ENCODE measurements at places on chromosomes 6 and 20. TPM values are rescaled to one million over a fixed set of nuclear protein-coding genes. Genes with fewer than 3 reads are reported as not detected.

PHIP gene
- total RNA-seq, result 15.3 TPM

AGER gene
- 0.85 TPM for total RNA-seq

ESR1 gene
- total RNA-seq, result 1.5 TPM

HLA-DRB1 gene
- 49.4 TPM for total RNA-seq

KIAA1755 gene
- total RNA-seq, result 2.4 TPM

MOG gene
- total RNA-seq, result not detected

LGSN gene
- not detected for total RNA-seq

HNF4A gene
- total RNA-seq, result 0.13 TPM

ENPP1 gene
- 1.7 TPM for total RNA-seq

CDS2 gene
- total RNA-seq, result 18.1 TPM

KCNK15 gene
- 0.19 TPM for total RNA-seq

BYSL gene
- 30.6 TPM for total RNA-seq

MOXD1 gene
- total RNA-seq, result 0.32 TPM

GRCh38 chr20:36574366-36575135, 1.2 kb downstream of the TGIF2 start:
- peak overlapping the region; percentile 76 for H3K27ac ChIP-seq
- H3K4me3 ChIP-seq, result peak overlapping the region; percentile 82
- peak; percentile 65 for DNase-seq
- H3K36me3 ChIP-seq, result no peaks in the 10 kb centered on the region
- H3K4me1 ChIP-seq, result peaks cover 9% of the 10 kb centered on the region

DNA sequence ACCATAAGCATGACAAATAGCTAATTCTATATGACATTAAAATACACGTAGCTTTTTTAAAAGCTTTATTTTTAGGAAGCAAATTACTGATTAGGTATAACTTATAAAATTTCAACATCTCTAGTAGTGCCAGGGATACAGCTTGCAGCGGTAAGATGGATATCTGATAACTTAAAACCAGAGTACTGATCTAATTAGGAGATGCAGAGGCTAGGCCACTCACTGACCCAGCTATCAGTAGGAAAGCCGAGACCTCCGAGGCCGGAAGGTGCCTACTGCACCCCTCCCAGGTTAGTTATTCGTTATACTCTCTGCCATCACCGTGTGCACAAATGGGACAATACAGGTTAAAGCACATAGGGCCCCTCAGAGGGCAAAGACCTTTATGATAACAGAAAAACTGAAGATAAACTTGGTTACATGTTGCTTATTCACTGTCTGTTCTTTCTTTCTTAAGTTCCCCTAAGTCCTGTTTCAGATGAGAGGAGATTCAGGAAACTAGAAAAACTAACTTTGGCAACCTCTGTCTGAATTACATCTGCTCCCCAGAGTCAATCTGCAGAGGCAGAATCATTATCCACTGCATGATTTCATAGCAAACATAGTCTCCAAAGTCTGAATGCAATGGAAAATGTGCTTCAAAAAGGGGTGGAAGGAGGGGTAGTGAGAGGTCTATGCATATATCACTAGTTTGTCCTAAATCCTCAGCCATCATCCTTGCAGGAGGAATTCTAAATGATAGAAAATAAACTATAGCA, 60.8 kb downstream of the RIPOR2 start:
- no peaks in the 10 kb centered on the region for H3K27me3 ChIP-seq
- peaks cover 3% of the 10 kb centered on the region for H3K4me1 ChIP-seq
- no peaks in the 10 kb centered on the region for H3K36me3 ChIP-seq
- H3K27ac ChIP-seq, result no peak overlapping the region
- H3K4me3 ChIP-seq, result no peak overlapping the region

DNA sequence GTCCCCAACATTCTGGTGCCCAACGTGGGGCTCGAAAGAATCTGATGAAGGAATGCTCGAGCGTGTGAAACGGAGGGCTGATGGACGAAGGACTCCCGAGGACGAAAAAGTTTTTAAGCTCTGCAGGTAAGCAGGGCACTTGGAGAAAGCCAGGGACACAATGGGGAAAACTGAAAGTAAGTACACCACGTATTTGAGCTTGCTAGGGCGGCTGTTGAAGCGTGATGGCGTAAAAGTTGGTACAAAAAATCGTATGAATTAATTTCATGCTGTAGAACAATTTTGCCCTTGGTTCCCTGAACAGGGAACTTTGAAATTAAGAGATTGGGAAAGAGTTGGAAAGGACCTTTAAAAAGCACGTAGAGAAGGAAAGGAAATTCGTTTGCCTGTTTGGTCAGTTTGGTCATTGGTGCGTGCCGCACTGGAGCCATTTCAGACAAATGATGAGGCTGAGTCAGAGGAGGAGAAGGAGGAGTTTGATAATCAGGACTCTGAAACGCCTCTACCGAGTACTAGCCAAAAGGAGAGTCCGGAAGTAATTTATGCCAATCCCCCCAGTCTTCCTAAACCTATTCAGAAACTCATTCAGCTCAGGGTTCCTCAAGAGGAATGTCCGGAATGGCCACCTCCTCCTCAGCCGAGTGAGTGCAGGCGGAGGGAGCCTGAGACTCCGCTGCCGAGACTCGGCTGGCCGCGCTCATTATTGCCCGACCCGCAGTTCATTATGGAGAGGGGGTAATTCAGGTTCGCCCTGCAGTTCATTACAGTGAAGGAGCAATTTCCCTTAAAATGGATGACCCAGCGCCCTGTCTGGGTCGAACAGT, 59.2 kb upstream of the PRSS16 start:
- H3K27me3 ChIP-seq, result no peaks in the 10 kb centered on the region
- H3K36me3 ChIP-seq, result no peaks in the 10 kb centered on the region
- H3K4me1 ChIP-seq, result peaks cover 4% of the 10 kb centered on the region
- H3K27ac ChIP-seq, result peak overlapping the region; percentile 71
- DNase-seq, result peak; percentile 48

- H3K4me1 ChIP-seq, result no peaks in the 10 kb centered on the region
- no peak overlapping the region for H3K4me3 ChIP-seq
- DNase-seq, result no peak
- no peaks in the 10 kb centered on the region for H3K36me3 ChIP-seq
Measured at GRCh38 chr20:55151171-55151570, 675.8 kb downstream of the DOK5 start.

- no peaks in the 10 kb centered on the region for H3K4me1 ChIP-seq
- no peak overlapping the region for H3K27ac ChIP-seq
- no peak for DNase-seq
- H3K4me3 ChIP-seq, result peak overlapping the region; percentile 59
Measured at GRCh38 chr6:97669191-97670031, 386.4 kb upstream of the MMS22L start.

DNA sequence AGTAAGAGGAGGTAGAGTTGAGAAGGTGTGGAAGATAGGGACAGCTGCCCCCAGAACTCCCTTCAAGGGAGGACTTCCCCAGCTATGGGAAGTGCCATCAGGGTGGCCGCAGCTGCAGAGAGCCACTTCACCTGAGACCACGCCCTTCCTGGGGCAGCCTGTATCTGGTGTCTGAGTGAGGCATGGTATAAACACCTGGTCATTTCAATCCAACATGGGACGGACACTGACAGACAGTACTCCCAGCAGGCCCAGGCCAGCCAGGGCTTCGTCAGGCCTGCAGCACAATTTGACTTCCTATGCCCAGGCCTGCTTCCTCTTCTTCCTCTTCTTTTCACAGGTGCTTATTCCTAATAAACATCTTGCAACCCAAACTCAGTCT, 4.5 kb downstream of the SOX12 start:
- H3K4me3 ChIP-seq, result no peak overlapping the region
- no peaks in the 10 kb centered on the region for H3K36me3 ChIP-seq
- no peaks in the 10 kb centered on the region for H3K27me3 ChIP-seq
- H3K27ac ChIP-seq, result no peak overlapping the region
- H3K4me1 ChIP-seq, result no peaks in the 10 kb centered on the region

- H3K4me3 ChIP-seq, result no peak overlapping the region
- no peaks in the 10 kb centered on the region for H3K27me3 ChIP-seq
- peaks cover 6% of the 10 kb centered on the region for H3K36me3 ChIP-seq
- peaks cover 22% of the 10 kb centered on the region for H3K4me1 ChIP-seq
Measured at GRCh38 chr20:17678295-17678694, 3.7 kb downstream of the RRBP1 start.

DNA sequence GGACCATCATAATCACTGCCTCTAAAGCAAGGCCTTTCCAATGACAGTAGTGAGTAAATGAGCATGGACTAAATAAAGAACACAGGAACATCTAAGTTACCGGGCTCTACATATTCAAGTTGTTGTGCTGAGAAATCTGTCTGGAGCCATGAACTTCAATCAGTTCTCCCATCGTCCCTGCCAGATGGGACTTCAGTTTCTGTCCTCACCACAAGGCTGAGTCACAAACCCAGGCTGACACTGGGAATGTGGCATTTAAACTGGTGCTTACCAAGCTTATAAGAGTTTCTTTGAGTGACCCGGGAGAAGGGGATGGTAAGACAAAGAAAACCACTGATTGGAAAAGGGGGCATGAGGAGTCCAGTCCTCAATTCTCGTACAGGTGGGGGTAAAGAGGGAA, 497.0 kb downstream of the MAFB start:
- no peaks in the 10 kb centered on the region for H3K27me3 ChIP-seq
- no peak for DNase-seq
- H3K4me3 ChIP-seq, result no peak overlapping the region

GRCh38 chr6:112178846-112179245, 75.5 kb downstream of the LAMA4 start:
- no peak for DNase-seq
- no peaks in the 10 kb centered on the region for H3K4me1 ChIP-seq
- H3K36me3 ChIP-seq, result peaks cover 24% of the 10 kb centered on the region

GRCh38 chr6:155125906-155126305, 130.8 kb downstream of the TIAM2 start:
- DNase-seq, result no peak
- peaks cover 6% of the 10 kb centered on the region for H3K4me1 ChIP-seq
- no peaks in the 10 kb centered on the region for H3K36me3 ChIP-seq
- no peaks in the 10 kb centered on the region for H3K27me3 ChIP-seq

GRCh38 chr6:123226398-123226797, 230.4 kb downstream of the CLVS2 start:
- H3K4me1 ChIP-seq, result peaks cover 28% of the 10 kb centered on the region
- no peak overlapping the region for H3K4me3 ChIP-seq
- H3K27ac ChIP-seq, result peak overlapping the region; percentile 50
- peaks cover 18% of the 10 kb centered on the region for H3K36me3 ChIP-seq
- no peaks in the 10 kb centered on the region for H3K27me3 ChIP-seq

DNA sequence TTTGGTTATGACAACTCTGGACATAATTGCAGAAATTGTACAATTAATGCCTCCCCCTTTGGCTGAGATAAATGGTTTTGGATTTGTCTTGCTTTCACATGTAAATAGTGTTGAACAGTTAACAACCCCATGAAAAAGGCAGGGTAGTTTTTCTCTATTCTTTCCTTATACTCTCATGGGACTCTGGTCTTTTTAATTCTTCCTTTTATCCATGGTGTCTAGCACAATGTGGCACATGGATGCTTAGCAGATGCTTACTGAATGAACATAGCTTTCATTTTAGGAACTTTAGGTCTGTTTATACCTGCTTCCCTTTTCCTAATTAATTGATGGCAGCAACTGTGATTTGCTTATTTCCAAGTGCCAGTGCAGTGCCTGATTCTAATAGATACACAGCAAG, 75.6 kb downstream of the NCOA3 start:
- H3K4me3 ChIP-seq, result peak overlapping the region; percentile 45
- H3K4me1 ChIP-seq, result peaks cover 53% of the 10 kb centered on the region
- H3K27me3 ChIP-seq, result no peaks in the 10 kb centered on the region
- H3K36me3 ChIP-seq, result no peaks in the 10 kb centered on the region
- no peak for DNase-seq
- peak overlapping the region; percentile 54 for H3K27ac ChIP-seq

- DNase-seq, result no peak
- peak overlapping the region; percentile 36 for H3K27ac ChIP-seq
- no peaks in the 10 kb centered on the region for H3K36me3 ChIP-seq
- H3K4me1 ChIP-seq, result peaks cover 7% of the 10 kb centered on the region
- H3K4me3 ChIP-seq, result no peak overlapping the region
- peaks cover 12% of the 10 kb centered on the region for H3K27me3 ChIP-seq
Measured at GRCh38 chr20:38170826-38171674, 6.0 kb upstream of the TGM2 start.

GRCh38 chr6:674956-675355, 18.0 kb downstream of the EXOC2 start:
- peaks cover 15% of the 10 kb centered on the region for H3K4me1 ChIP-seq
- no peak overlapping the region for H3K27ac ChIP-seq
- no peaks in the 10 kb centered on the region for H3K27me3 ChIP-seq
- no peak for DNase-seq
- no peak overlapping the region for H3K4me3 ChIP-seq

- DNase-seq, result no peak
- peaks cover 30% of the 10 kb centered on the region for H3K4me1 ChIP-seq
- no peaks in the 10 kb centered on the region for H3K36me3 ChIP-seq
- no peak overlapping the region for H3K4me3 ChIP-seq
- no peaks in the 10 kb centered on the region for H3K27me3 ChIP-seq
Measured at GRCh38 chr20:63503524-63503923, 4.6 kb upstream of the EEF1A2 start.

DNA sequence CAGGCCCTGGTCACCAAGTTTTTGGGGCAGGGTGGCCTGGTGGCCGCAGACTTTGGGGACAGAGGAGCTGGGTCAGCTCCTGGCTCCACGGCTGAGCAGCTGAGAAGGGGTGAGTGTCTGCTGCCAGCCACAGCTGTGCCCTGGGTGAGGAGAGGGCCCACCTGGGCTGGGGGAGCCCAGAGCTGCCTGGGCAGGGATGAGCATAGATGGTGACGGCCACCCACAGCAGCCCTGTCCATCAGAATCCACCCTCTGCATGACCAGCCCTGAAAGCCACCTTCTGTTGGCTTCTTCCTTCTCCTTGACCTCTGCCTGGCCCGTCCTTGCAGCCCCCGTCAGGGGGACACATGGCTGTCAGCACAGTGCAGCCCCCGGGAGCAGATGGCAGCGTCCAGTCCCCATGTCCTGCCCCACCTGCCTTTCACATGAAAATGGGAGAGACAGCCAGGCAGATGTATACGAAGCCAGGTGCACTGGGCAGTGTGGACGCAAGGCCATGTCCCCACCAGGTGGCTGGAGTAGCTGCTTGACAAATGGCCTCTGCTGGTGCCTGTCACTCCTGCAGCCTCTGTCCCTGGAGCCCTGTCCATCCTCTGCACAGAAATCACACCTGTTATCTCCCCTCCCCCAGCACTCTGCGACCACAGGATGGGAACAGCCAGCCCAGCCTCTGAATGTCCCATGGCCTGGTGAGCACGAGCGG, 220.8 kb downstream of the PREX1 start:
- peaks cover 6% of the 10 kb centered on the region for H3K27me3 ChIP-seq
- H3K36me3 ChIP-seq, result no peaks in the 10 kb centered on the region
- H3K27ac ChIP-seq, result no peak overlapping the region
- DNase-seq, result no peak

GRCh38 chr6:139577763-139578604, 203.5 kb upstream of the CITED2 start:
- peaks cover 9% of the 10 kb centered on the region for H3K4me1 ChIP-seq
- H3K4me3 ChIP-seq, result no peak overlapping the region
- DNase-seq, result no peak
- no peaks in the 10 kb centered on the region for H3K36me3 ChIP-seq

GRCh38 chr6:55937951-55938690, 62.7 kb upstream of the BMP5 start:
- no peaks in the 10 kb centered on the region for H3K36me3 ChIP-seq
- DNase-seq, result no peak
- H3K27me3 ChIP-seq, result no peaks in the 10 kb centered on the region
- no peak overlapping the region for H3K4me3 ChIP-seq
- H3K4me1 ChIP-seq, result no peaks in the 10 kb centered on the region
- H3K27ac ChIP-seq, result no peak overlapping the region

GRCh38 chr20:50514750-50515149, 4.6 kb downstream of the PTPN1 start:
- DNase-seq, result no peak
- H3K4me1 ChIP-seq, result peaks cover 83% of the 10 kb centered on the region
- no peaks in the 10 kb centered on the region for H3K36me3 ChIP-seq
- no peak overlapping the region for H3K4me3 ChIP-seq
- H3K27me3 ChIP-seq, result no peaks in the 10 kb centered on the region

GRCh38 chr6:130671577-130671976, 155.6 kb upstream of the SMLR1 start:
- no peaks in the 10 kb centered on the region for H3K4me1 ChIP-seq
- no peaks in the 10 kb centered on the region for H3K36me3 ChIP-seq
- DNase-seq, result peak; percentile 17
